ENCODE measurements at places on chromosomes 7 and 10.

DNA sequence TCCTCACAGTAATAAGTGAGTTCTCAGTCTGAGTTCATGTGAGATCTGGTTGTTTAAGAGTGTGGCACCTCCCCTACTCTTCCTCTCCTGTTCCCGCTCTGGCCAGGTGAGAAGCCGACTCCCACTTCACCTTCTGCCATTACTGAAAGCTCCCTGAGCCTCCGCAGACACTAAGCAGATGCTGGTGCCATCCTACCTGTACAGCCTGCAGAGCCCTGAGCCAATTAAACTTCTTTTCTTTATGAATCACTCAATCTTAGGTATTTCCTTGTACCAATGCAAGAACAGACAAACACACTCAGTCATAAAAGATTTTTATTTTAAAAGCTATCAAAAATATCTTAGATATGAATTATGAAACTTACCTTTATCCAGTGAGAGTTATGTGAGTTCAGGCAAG, 39.5 kb upstream of the PFKP start:
- no peak for DNase-seq

- DNase-seq, result no peak
These were observed 546.5 kb upstream of the SEMA3D start for GRCh38 chr7:85733169-85733915.

DNA sequence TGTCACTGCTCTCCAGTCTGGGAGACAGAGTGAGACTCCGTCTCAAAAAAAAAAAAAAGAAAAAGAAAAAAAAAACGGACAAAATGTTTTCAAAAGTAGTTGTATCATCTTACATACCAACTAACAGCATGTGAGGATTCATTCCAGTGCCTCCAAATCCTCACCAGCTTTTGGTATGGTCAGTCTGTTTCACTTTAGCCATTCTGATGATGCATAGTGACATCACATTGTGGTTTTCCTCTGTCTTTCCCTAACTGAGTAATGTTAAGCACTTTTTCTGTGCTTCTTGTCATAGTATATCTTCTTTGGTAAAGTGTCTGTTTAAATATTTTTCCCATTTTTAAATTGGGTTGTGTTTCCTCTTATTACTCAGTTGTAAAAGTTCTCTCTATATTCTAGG, 251.4 kb upstream of the CTBP2 start:
- no peak for DNase-seq

DNA sequence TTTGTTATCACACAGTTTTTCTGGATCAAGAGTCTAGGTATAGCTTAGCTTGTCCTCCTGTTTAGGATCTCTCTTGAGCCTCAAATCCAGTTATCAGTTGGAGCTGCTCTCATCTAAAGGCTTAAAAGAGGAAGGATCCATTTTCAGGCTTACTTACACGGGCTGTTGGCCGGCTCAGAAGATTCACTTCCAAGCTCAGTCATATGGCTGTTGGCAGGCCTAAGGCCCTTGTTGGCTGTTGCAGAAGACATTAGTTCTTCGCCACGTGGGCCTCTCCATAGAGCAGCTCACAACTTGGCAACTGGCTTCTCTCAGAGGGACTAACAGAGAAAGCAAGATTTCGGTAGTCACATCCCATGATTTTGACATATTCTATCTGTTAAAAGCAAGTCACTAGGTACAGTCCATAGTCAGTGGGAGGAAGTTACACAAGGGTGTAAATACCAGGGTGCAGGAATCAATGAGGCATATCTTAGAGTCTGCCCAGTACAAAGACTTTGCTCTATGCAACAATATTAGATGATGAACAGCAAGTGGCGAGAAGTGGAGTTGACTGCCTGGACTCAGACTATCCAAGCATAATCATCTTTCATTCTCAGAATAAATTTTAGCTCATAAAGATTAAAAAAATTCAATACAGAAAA, 280.1 kb upstream of the MBL2 start:
- DNase-seq, result no peak

GRCh38 chr10:122490786-122491680, 29.7 kb downstream of the HTRA1 start:
- peak; percentile 29 for DNase-seq

- DNase-seq, result no peak
These were observed at the start of gene CACNB2 for GRCh38 chr10:18140149-18140956. Gene CACNB2 (plus strand): TSS chr10:18140424.

- no peak for DNase-seq
These were observed 25.6 kb downstream of the ADRA2A start for GRCh38 chr10:111102359-111102837.

Measured in stimulated activated CD4-positive, alpha-beta T cell treated with anti-CD3 and anti-CD28 coated beads, Interleukin-15, amount 100 ng/mL, for 48 hours (primary cell).